ENCODE measurements at places on chromosomes 2 and 18.

- no peak for DNase-seq
Observed at GRCh38 chr2:233023761-233024410, 8.6 kb upstream of the NEU2 start.

- no peak for DNase-seq
Observed at GRCh38 chr2:15511686-15512085, 49.4 kb downstream of the NBAS start.

- no peak for DNase-seq
Observed at GRCh38 chr2:239960929-239961661, 64.0 kb downstream of the NDUFA10 start.

DNA sequence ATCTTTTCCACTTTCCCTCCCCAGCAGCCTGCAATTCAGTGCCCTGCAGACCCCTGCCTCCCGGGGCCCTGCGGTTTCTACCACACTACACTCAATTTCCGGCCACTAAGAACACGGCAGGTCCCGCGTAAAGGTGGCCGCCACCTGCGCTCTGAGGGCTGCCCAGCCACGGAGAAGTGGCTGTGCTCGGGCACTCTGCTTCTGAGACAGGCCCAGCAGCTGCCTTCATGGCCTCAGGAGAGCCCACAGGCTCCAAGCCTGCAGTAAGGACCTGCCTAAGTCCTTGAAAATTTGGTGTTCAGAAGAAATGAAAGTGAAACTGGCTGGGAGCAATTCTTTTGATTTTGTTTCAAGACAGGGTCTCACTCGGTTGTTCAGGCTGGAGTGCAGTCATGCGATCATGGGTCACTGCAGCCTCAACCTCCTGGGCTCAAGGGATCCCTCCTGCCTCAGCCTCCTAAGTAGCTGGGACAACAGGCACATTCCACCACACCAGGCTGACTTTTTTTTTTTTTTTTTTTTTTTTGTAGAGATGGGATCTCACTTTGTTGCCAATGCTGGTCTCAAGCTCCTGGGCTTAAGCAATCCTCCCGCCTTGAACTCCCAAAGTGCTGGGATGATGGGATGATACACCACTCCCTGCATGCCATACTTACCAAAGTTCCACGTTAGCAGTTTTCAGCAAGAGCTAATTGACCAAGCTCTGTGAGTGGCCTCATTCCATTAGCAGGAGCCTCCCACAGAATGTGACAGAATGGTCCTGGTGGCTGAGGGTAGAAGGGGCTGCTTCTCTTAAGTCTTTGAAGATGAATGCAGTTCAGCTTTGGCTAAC lies 14.6 kb upstream of the ALPP start:
- no peak for DNase-seq

- DNase-seq, result no peak
Observed at GRCh38 chr2:241534701-241535375, 23.7 kb upstream of the BOK start.

GRCh38 chr2:97662386-97662894 lies 1.4 kb downstream of the ACTR1B start:
- no peak for DNase-seq

DNA sequence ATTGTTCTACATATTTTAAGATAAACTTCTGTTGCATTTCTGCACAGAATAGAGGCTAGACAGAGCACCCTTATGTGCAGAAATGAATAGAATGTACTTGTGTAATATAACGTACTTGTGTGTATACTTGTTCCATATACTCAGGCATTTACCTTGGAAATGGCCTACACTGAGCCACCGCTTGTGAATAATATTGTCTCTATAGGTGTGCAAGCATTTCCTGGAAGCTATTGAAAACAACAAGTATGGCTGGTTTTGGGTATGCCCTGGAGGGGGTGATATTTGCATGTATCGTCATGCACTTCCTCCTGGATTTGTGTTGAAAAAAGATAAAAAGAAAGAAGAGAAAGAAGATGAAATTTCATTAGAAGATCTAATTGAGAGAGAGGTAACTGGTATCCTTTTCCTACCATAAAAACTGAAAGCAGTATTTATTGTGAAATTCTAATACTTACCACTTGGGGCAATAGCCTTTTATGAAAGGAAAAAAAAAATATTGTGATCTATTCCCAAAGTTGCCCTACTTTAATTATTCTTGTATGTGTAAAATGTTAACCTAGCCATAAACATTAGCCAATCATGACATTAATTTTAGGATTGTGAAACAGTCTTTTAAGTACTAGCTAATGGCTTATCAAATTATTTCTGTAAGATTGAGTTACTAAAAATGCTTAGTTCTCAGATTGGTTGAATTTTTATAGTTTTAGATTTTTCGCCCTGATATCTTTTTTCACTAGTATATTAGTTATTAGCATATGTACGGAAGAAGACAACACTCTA lies 18.0 kb downstream of the ZC3H15 start:
- DNase-seq, result no peak

DNA sequence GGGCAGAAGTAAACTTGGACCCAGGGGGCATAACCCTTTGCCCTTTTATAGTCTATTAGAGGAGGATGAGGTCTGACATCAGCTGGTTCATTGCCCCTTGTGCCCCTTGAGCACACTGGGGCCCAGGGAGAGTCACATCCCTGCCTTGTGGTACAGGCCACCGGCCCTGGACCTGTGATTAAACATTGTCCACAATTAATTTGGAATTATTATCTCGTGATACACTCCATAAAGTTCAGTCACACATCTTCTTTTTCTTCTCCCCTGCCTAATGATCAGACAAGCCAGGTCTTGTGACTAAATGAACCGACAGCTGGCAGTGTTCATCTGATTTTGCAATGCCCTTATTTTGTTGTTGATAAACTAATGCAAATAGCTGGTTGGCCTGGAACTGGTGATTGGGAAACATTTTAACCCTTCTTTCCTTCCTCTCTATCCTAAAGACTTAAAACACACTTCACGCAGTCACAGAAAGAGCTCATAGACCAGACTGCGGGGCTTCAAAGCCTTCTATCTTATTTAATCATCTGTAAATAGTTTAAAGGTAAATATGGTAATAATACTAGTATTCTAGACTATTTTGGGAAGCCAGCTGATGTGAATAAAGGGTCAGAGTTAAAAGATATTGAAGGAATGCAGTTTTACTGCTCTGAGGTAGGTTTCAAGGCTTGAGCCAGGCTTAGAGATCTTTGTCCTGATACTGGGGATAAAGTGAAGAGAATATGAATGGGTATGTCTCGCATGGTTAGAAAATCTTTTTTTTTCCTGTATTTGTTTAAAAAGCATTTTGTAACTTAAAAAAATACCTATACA lies 13.4 kb downstream of the IL1R1 start:
- DNase-seq, result peak; percentile 61

- no peak for DNase-seq
Observed at GRCh38 chr18:58698701-58699193, 27.5 kb downstream of the MALT1 start.

- DNase-seq, result no peak
Observed at GRCh38 chr18:76391038-76391437, 104.0 kb downstream of the ZNF516 start.

DNA sequence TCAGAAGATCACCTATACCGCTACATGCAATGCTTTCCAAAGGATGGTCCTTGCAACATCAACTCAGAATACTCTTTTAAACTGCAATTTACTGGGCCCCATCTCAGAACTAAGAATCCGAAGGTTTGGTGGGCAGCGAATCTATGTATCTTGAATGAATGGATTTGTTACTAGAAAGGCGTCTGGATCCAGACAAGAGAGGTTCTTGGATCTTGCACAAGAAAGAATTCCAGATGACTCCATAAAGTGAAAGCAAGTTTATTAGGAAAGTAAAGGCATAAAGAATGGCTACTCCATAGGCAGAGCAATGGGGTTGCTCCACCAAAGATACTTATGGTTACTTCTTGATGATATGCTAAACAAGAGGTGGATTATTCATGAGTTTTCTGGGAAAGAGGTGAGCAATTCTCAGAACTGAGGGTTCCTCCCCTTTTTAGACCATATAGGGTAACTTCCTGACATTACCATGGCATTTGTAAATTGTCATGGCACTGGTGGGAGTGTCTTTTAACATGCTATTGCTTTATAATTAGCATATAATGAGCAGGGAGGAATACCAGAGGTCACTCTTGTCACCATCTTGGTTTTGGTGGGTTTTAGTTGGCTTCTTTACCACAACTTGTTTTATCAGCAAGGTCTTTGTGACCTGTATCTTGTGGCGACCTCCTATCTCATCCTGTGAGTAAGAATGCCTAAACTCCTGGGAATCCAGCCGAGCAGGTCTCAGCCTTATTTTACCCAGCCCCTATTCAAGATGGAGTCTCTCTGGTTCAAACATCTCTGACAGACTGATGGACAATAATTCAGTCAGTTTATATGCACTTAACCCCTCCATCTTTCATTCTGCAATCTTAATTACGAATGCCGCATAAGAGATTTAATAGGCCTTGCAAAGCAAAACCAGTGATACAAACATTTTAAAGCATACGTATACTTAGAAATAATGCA lies 7.5 kb upstream of the RMDN2 start:
- DNase-seq, result no peak

DNA sequence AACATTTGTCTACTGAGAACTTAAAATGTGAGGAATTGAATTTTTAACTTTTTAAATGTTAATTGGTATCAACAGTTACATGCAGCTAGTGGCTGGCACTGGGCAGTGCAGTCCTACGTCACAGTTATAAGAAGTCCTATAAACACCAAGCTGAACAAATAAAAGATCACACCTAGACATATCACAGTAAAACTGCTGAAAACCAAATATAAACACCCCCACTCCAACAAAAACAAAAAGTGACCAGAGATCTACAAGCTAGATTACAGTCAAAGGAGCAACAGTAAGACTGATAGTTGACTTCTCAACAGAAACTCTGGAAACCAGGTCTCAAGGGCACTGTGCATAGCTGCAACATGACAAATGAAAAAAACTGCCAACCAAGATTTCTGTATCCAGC lies 19.4 kb downstream of the TLK1 start:
- no peak for DNase-seq

DNA sequence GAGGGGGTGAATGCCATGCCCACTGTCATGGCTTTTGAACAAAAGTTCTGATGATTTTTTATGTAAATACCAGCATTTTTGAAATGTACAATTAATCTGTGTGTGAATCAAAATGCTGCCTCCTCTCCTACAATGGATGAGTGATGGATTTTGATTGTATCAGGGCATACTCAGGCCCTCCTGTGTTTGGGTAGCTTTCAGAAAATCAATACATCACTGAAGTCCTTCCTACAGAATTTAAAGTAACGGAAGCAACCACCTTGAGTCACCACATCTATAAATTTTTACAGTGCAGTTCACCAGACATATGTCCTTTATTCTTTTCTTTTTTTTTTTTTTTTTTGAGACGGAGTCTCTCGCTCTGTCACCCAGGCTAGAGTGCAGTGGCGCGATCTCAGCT lies 867.3 kb downstream of the EPHA4 start:
- no peak for DNase-seq

- no peak for DNase-seq
Observed at GRCh38 chr2:10057231-10058107, 14.1 kb downstream of the KLF11 start.

GRCh38 chr2:147364597-147364996 lies 480.2 kb upstream of the ACVR2A start:
- no peak for DNase-seq

DNA sequence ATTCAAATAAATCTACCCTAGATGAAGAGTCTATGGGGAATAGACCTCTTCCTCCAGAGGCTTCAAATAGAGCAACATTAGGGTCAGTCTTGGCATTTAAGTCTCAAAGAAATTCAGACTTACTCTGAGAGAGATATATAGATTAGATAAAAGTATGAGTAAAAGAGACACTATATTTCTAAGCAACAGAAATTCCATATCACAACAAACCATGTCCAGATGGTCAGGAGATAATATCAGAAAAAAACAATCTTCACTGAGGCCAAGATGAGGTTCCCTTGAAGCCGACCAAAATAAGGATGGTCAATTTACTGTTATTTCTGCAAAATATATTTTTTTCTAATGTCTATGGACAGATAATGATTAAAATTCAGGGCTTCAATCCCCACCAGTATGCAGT lies 89.1 kb upstream of the NOSTRIN start:
- no peak for DNase-seq

DNA sequence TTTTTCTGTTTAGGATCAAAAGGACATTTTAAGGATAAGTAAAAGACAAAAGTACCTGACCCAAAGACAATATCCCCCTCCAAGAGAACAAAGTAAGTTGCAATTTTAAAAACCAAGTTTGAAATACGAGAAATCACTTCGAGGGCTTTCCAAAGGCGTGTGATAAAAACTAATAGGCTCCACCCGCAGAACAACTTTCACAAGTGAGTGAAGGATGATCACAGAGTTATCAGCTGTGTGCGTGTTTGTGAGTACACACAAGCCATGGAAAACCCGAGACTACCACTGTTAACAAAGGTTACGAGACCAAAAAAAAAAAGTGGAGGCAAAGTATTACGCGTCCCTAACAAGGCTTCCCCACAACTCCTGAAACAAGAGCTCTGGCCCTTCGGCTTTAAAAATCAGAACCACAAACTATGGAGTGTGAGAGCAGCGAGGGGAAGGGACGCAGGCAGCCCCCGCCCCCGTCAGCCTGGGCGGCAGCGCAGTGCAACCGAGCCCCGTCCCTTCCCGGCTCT lies 719 bp downstream of the SMAD2 start:
- no peak for DNase-seq

GRCh38 chr18:49655266-49656072 lies 93.6 kb downstream of the LIPG start:
- no peak for DNase-seq

- no peak for DNase-seq
Observed at GRCh38 chr2:61327173-61327572, 143.7 kb downstream of the USP34 start.

DNA sequence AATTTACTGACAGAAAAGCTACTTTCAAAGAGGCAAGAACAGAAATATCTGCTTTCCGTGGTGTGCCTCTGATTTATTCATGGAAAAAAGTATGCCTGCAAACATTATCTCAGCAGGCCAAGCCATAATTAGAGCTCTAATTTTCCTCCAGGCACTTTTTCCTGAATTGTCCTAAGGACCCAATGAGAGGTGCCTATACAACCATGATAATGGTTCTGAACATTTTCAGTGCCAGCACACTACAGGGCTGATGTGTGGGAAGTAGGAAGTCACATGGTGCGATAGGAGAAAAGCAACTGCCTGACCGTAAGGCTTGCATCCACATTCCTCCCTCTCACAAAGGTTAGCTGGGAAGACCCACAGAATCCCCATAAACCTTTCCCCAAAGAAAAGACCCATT lies 45.9 kb upstream of the EGR4 start:
- no peak for DNase-seq
